NCI-H1436 (cell line): ENCODE measurements at places on chromosomes 13 and 19.

DNA sequence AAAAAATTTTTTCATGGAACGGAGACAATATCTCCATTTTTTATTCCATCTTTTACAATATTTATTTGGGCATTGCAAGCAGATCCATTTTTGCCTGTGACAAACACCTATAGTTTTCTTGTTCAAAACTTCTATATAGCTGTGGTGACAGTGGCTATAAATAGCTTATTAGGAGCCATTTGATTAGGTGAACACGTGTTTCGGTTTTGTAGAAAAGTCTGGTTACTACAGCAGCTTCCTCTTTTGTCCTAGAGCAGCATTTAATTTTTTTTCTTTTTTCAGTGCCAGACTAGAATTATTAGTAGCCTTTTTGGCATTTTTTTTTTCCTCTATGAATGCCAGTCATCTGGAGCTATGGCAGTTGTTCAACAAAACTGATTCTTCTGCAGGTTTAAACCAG lies 123.5 kb downstream of the RXFP2 start:
- no peak for DNase-seq

GRCh38 chr13:69155136-69155535 lies 952.5 kb upstream of the ATXN8OS start:
- DNase-seq = no peak

DNA sequence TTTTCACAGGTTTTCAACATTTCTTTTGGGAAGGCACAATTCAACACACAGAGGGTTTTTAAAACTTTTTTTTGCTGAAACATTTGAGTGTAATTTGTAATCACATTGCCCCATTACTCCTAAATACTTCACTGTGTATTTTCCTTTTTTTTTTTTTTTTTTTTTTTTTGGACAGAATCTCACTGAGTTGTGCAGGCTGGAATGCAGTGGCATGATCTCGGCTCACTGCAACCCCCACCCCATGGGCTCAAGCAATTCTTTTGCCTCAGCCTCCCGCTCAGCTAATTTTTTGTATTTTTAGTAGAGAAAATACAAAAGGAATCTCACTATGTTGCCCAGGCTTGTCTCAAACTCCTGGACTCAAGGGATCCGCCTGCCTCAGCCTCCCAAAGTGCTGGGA lies 14.8 kb upstream of the DNAJC15 start:
- no peak for DNase-seq

- no peak for DNase-seq
Observed at GRCh38 chr13:21905486-21905885, 234.6 kb downstream of the FGF9 start.

DNA sequence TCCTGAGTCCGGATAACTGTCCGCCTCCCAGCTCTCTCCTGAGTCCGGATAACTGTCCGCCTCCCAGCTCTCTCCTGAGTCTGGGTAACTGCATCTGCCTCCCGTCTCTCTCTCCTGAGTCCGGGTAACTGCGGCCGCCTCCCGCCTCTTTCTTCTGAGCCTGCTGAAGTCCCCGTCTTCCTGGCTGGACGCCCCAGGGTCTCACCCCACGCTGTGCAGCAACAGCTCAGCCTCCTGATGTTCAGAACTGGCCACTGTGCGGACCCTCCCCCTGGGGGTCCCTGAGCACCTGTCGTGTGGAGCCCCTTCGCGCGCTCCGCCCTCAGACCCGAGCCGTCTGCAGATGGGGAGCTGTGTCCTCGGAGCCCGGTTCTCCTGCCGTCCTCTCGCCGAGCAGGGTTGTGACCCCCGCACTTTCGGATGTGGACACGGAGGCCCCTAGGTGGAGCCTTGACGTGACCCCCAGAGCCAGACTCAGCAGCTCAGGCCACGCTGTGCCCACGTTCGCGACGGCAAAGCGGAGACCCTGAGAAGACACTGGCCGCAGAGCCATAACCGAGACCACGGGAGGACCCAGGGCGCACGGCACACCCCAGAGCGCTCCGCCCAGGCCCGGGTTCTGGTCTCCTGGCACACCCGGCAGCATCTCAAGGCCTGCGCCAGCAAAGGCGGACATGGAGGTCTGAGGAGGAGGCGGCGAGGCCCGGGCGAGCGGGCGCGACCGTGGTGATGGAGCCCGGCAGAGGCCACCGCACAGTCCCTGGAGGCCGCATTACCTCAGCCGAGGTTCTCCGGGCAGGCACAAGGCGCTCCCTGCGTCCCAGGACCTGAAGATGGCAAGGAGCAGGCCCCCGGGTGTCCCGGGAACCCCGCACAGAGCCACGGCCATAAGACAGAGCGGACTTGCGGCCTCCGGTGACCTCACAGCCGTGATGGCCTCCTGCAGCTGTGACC lies 15.9 kb downstream of the SBNO2 start:
- no peak for DNase-seq
